Mesendoderm (in vitro differentiated cells): ENCODE measurements at places on chromosomes 7 and 10.
A peak's percentile ranks its signal among the peaks of the same experiment; 100 is the strongest.

DNA sequence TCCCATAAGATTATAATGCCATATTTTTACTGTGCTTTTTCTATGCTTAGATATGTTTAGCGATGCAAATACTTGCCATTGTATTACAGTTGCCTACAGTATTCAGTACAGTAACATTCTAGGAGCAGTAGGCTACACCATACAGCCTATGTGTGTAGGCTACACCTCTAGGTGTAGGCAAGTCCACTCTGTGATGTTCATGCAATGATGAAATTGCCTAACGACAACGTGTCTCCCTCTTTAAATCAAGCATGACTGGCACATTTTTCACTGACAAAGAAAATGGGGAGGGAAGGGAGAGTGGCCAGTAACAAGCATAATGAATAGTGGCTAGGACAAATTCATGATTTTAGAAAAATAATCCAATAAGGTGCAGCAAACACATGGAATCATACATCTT lies 1.7 kb downstream of the NCAPG2 start:
- no peak for DNase-seq

- no peak for DNase-seq
These were observed 674.3 kb downstream of the INHBA start for GRCh38 chr7:41028580-41028979.

GRCh38 chr10:118800920-118801319 lies 46.1 kb upstream of the CACUL1 start:
- DNase-seq: no peak

DNA sequence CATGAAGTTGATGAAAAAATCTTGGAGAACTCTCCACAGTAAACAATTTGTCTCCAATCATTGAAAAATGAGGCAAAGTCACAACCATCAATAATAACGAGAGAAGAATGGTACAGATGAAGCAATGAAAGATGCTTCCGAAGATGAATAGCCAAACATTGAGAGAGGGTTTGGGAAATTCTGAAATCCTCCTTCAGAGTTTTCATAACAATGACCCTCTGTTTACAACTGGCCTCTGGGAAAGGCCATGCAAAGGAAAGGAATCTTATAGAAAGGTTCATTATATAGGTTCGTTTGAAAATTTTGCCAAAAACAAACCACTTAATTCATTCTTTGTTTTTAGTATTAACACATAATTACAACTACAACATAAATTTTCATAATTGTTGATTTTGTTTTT lies 166.5 kb downstream of the ABCA13 start:
- no peak for DNase-seq

DNA sequence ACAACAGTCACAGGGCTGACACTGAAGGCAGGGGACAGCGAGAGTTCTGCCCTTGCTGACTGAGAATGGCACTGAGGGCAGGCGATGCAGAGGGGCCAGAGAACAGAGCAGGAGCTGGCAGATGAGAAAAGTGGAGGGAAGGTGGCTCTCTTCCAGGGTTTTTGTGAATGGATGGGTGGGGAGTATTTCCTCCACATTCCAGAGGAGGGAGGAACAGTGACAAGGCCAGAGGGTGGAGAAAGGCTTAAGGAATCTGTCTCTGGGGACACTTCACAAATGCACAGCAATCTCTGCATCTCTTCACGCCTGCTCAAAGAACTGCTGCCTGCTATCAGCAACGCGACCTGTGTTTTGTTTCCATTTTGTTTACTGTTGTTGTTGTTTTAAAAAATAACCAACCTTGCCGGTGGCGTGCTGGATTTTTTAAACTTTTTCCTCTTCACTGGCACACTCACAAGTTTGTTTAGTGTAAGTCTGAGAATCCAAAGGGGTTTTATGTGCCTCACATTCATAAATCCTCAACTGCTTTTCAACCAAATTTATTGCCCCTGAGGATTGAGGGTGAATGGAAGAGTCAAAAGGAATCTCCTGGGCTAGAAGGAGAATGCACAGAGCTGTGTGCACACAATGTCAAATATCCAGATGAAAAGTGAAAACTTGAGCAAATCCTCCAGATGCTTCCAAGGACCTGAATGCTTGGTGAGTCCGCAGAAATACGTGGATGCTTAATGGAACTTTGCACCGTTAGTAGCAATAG lies 129.3 kb downstream of the GLI3 start:
- DNase-seq: peak; percentile 97

GRCh38 chr7:95772771-95773581 lies 622 bp downstream of the DYNC1I1 start:
- peak; percentile 61 for DNase-seq

GRCh38 chr7:48074204-48074654 lies 14.8 kb upstream of the UPP1 start:
- DNase-seq: no peak

DNA sequence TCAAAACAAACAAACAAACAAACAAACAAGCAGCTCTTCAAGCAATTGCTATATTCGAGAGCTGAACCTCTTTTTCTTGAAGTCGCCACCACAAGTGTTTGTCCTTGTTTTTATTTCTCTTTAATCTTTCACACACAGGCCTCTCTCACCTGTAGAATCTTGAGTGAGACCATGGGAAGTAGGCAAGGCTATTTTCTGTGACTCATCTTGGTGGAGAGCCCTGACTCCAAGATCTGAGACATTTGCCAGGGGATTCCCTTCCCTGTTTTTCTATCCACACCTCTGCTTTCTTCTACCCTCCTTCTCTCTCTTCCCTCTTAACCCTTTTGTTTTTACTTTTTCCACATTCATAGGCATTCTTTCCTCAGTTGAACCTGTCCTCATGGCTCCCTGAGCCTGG lies 8.0 kb upstream of the TAS2R60 start:
- DNase-seq: no peak

- no peak for DNase-seq
These were observed 399 bp upstream of the OGDHL start for GRCh38 chr10:49762566-49762877.

GRCh38 chr10:104706886-104707285 lies 65.8 kb downstream of the SORCS3 start:
- no peak for DNase-seq

GRCh38 chr10:70500368-70500767 lies 21.8 kb downstream of the PALD1 start:
- DNase-seq: no peak

GRCh38 chr7:150955519-150956394 lies 22.4 kb downstream of the KCNH2 start:
- peak; percentile 49 for DNase-seq

DNA sequence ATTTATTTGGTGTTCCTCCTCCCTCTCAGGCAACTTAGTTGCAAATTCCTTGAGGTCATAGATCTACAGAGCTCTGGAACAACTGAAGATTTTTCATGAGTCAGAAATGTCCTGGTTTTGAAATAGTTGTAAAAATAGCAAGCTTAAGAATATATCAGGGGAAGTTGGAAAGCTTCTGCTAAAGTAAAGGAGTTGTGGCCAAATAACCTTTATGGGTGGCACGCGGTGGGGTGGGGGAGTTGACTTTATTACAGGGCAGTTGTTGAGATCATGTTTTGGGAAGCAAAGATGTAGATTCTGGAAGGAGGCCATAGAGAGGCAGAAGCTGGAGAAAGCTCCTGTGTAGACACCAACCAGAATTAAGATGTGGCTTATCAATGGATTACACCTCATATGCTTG lies 326.0 kb upstream of the MTPN start:
- no peak for DNase-seq

DNA sequence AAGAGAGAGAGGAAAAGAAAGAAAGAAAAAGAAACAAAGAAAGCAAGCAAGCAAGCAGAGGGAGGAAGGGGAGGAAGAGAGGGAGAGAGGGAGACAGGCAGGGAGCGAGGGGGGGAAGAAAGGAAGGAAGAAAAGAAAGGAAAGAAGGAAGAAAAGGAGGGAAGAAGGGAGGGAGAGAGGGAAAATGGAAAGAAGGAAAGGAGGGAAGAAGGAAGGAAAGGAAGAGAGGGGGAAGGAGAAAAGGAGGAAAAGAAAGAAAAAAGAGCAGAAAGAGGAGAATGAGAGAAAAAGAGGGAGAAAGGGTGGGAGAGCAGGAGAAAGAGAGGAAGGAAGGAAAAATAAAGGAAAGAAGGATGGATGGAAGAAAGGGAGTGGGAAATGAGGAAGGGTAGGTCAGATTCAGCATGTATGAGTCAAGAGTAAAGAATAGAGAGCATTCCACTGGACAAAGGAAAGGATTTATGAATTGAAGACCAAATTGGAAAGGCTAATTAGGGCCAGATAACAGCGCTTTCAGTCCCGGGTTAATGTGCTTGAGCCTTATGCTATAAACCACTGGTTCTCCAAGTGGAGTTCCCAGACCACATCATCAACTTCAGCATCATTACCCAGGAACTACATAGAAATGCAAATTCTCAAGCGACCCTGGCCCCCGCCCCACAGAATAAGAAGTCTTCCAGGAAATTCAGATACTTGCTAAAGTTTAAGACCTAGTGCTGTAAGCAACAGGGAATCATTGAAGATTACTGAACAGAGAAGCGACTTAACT lies 85.1 kb downstream of the C10orf90 start:
- DNase-seq: no peak
